Inflammatory macrophage (primary cell): ENCODE measurements at places on chromosomes 1 and 21.

- DNase-seq: no peak
Observed at GRCh38 chr1:65704318-65704717, 88.4 kb upstream of the PDE4B start.

GRCh38 chr1:32939655-32940371, 24.8 kb downstream of the RNF19B start:
- peak; percentile 93 for DNase-seq

GRCh38 chr1:177021687-177022086, 142.8 kb downstream of the ASTN1 start:
- DNase-seq: no peak

DNA sequence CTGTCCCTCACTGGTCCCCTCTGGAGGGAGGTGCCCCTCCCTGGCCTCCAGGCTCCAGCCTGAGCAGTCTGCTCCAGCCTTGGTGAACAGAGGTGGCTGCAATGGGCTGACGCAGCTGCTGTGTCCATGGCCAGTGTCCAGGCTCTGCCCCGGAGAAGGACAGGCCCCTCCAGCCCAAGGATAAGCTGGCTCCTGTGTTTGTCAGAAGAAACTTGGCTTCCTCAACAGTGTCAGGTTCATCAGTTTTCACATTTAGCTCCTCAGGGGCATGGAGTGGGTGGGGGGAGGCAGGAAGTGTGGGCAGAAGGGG, 402.8 kb downstream of the MATN1 start:
- no peak for DNase-seq

DNA sequence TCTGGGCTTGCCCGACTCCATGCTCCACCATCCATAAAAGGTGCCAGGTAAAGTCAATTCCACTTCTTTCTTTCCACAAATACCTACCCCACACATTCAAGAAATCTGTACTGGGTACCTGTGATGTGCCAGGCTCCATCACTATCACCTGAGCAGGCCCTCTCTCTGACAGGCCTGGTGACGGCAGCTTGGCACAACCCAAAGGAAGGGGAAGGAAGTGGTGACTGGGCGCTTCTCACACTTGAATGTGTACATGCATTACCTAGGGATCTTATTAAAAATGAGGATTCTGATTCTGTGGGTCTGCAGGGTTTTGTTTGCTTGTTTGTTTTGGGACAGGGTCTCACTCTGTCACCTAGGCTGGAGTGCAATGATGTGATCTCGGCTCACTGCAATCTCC, 7.5 kb downstream of the HTR1D start:
- DNase-seq: no peak
